ENCODE measurements at places on chromosomes 5 and 9.

GRCh38 chr5:133861161-133861737 is 107.2 kb downstream of the C5orf15 start:
- DNase-seq, result no peak

DNA sequence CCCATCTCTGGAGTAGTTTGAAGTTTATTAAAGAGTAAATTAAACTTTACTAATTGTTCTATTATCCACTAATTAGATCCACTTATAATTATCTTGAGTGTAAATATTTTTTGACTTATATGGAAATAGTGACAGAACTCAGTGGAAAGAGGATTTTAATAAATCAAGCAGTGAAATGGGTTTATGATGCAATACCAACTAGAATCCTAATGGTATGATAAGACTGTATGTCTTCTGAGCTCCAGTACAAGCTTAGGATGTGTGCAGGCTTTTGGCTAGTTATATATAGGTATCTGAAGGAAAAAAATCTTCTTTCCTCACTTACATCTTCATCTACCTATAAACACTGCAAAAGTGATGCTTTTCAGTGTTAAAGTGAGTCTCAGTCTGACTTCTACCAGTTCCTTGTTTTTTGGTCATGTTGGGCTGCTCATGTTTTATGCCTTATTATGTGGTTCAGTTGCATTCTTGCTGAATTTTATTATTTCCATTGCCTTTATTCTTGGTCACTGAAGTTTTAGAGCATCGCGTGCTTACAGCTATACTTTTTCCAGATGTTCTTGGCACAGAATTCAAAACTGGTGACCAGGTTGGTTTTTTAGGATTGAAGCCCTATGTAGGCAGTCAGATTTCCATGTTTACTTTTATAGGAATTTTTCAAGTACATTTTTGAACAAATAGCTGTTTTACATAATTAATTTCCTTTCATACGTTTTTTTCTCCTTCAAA is 30.5 kb downstream of the XRCC4 start:
- DNase-seq, result no peak

GRCh38 chr5:86831128-86831527 is 213.4 kb downstream of the COX7C start:
- DNase-seq, result no peak

- no peak for DNase-seq
These were observed 75.8 kb downstream of the AOPEP start for GRCh38 chr9:94802251-94802650.

DNA sequence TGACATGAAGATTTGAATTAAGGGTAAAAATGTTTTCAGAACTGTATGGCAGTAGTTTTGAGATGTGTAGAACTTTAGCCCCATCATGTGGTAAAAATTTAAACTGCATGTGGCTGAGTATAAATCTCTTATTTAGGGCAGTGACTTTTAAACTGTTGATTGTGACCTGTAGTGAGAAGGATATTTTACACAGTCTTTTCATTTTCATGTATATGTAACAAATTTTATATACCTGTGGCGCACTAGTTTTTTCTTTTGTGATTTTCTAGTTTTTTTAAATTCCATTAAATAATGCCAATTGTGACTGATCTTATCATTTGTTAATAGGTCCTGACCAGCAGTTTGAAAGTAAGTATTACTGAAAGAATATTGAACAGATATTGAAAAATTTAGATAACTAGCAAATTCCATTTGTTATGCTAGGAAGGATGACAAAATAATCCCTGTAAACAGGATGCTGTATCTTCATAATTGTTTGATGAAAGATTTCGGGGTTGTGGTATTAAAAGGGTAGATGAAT is 47.2 kb downstream of the GPBP1 start:
- DNase-seq, result peak; percentile 59

GRCh38 chr9:133991964-133992779 is at the start of gene VAV2:
Gene VAV2, minus strand, starts transcription at chr9:133992324. Its CDS starts 46 bp downstream, at chr9:133992278.
- no peak for DNase-seq

DNA sequence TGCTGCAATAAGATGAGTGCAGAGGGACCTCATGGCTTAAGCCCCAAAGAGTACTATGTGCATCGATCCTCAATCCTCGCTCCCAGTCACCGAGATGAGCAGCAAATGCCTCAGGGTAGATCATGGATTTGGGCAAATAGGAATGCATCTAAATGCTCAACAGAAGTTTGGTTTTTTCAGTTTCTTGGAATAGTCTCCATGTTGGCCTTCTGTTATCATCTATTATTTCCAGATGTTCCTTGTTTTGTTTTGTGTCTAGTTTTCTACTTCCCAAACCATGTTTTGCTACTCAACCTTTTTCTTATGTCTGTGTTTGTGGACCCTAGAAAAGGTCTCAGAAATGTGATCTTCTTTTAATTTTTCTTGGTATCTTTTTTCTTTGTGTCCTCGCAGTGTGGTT is 43.5 kb upstream of the RASGRF2 start:
- no peak for DNase-seq

DNA sequence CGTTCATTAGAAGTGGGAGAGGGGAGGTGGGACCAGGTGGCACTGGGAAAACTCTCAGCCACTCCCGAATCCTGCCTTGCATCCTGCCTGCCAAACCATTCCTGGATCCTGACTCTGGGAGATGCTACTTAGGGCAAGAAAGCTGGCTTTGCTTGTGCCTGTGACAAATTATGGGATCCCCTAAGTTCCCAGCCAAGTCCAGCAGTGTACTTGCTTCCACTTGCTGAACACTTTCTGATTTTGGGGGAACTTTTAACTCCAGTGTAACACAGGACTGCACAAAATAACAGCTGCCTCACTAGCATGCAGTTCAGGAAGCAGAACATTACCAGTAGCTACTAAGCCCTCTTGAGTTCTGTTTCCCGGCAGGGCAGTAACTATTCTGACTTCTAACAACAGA is 12.5 kb upstream of the NKX2-5 start:
- DNase-seq, result no peak

GRCh38 chr5:92051741-92052140 is 668.6 kb upstream of the ARRDC3 start:
- no peak for DNase-seq

DNA sequence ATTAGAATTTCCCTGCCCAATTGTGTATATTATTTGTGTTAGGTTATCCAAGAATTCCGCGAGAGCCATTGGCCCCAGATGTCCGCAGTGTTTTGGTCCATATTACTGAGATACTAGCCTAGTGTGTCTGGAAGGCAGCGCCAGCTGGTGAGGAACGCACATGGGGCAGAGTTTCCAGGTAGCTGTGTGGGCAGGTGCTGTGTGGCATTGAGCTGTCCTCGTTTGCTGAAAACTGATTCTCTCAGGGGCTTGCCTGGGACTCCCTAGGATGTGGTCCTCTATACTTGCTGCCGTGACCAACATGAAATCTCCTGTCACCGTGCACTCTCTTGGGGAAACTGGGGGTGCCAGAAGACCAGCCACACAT is 288.7 kb downstream of the FANCC start:
- DNase-seq, result no peak

DNA sequence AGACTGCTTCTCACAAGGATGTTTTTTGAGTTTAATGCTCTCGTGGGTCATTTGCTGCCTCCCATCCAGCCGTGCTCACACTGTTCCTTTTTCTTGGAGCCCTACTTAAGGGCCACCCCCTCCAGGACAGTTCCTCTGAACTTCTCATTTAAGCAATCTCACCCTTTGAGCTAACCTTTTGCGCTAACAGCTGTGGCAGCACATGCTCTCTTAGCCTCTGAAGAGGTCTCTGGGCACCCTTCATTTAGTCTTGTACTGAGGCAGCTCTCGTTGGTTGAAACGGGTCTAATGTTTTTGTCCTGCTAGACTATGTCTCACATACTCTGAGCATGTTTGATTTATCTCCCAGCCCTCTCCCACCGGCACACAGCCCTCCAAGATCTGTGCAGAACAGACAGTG is 11.8 kb downstream of the ALDH1B1 start:
- DNase-seq, result no peak

DNA sequence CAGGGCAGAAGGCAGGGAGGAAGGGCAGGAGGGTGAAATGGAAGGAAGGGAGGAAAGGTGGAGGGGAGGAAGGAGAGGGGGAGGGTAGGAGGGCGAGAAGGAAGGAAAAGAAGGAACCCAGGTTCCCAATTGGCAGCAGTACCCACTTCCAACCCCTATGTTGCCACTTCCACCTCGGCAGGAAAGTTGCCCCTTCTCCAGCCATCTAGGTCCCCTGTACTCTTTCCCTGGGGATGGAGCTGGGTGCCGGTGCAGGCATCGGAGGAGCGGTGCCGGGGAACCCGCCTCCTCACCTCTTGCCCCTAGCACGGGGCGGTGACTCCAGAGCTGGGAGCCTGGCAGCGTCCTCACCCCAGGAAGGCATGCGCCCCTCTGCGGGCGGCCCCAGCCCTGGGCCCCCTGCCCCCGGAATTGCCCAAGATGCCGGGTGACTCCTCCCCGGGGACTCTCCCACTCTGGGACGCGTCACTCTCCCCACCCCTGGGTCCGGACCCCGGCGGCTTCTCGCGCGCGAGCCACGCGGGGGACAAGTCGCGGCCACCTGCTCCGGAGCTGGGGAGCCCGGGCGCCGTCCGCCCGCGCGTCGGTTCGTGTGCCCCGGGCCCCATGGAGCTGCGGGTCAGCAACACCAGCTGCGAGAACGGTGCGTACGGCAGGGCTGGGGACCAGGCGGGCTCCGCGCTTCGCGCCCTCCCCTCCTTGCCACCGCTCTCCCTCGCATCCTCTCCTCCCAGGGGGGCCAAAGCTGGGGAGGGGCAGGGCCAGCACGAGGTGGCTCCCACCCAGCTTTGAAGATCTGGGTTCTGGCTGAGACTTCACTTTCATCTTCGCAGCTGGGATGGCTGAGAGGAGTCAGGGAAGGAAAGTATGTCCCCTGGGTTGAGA is at the start of gene NIPAL4:
Gene NIPAL4, plus strand, starts transcription at position 499 of the 885 bp plus-strand sequence. Its CDS starts 108 bp downstream, at position 607.
- DNase-seq, result no peak

Data from NCI-H1694 (cell line).